Transverse colon (tissue), 4 donors: ENCODE measurements at places on chromosomes 2 and 18. TPM values are rescaled to one million over a fixed set of nuclear protein-coding genes. Genes with fewer than 3 reads are reported as not detected.
A peak's percentile ranks its signal among the peaks of the same experiment; 100 is the strongest.

- no peak for DNase-seq
Observed at GRCh38 chr2:41540272-41540998, 507.4 kb upstream of the PKDCC start.

DNA sequence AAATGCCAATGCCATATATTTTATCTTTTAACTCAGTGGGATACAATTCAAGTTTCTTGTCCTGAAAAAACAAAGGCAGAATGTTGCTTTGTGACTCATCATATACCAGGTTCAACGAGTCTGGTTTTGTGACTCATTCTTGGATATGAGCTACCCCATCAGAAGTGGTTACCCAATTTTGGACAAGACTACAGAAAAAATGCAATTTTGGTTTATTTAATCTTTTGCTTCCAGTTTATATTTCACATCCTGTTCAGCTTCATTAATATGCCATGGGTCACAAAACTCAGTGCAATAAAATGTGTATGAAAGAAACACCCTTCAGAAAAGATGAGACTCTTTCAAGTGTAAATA is 25.0 kb downstream of the FN1 start:
- DNase-seq: no peak

DNA sequence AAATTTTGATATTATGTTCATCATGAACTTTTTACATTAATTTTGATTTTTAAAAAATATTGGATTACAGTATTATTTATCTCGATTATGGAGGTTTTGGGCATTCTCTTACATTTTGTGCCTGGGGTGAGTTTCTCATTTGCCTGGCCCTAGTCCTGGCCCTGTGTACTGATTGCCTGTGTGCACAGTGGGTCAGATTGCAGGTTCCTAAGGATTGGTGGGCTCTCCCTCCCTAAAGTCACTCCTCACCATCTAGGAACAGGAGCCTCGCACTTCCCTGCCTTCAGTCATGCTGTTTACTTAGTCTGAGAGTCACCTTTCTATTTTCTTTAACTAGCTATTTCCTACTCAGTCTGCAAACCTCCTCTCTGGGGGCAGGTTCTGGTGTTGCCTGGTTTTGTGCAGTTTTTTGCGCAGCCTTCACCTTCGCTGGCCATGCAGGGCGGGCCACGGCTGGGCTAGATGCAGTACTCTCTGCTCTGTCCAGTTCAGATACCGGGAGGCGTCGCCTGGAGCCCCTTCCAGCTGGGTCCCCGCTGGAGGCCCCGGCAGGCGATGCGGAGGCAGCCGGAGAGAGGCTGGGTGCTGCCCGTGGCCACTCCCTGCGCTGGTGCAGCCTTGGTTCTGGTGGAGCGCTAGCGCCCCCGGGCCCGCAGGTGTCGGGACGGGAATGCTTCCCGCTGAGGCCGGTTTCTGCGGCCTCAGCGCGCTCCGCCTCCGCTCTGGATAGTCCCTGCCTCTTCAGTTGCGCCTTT is 23.3 kb upstream of the MC5R start:
- peak; percentile 79 for DNase-seq

ATP6V1B1 gene
- total RNA-seq: not detected

DNA sequence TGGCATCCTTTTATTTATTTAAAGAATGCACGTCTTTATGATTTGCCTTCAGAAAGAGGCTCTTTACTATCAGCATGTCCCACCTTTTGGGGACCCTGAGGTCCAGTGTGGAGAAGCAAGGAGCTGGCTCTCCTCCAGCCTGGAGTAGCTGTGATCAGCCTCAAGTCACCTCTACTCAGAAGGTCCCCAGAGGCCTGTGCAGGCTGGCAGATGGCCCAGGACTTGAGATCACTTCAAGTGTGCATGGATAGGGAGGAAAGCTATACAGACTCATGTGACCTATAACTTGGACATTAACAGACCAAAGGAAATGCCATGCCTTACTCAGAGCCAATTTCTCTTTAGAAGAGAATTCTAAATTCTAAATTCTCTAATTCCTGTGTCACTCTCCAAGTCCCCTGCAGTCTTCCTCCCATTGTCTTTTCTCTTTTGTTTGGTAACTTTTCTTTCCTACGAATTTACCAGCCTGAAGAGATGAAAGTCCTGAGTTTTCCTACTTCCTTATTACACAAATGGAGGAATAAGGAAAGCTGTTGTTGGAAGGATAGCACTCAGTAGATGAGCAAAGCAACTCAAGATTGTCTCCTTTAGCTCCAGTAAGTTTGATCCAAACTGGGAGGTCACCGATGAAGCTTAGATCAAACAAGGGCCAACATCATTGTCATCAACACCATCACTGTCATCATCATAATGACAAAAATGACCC is 163.9 kb downstream of the GFPT1 start:
- peak; percentile 30 for DNase-seq

DNA sequence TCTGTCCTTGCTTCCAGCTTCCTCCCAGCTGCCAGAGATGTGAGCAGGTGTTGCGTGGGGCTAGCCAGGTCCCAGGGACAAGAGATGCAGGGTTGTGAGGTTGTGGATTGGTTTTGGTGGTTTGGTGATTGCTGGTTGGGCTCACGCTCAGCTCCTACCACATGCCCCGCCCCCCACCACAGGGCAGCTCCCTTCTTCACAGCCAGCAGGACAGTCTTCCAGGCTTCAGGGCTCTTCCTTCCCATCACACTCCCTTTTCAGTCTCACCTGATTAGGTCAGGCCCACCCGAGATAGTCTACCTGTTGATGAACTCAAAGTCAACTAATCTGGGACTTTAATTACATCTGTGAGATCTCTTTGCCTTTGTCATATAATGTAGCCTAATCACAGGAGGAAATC is 52.0 kb upstream of the GLI2 start:
- no peak for DNase-seq

GRCh38 chr2:60849187-60849586 is 32.2 kb upstream of the REL start:
- no peak for DNase-seq

MDH1B gene
- not detected for total RNA-seq

DNA sequence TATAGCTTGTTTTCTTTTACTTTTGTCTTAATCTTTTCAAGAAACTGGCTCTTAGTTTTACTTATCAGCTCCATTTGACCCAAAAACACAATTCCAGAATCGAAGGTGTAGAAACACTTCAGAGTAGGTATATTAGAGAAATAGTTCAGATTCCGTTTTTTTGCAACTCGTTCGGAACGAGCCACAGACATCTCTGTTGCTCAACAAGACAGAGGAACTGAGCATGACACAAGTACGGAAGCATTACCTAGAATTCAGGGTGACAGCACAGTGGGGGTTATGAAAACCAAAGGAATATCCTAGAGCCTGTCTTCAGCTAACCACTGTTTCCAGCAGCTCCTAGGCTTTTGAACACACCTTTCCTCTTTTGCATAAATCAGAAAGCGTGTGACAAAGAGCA is 5.0 kb downstream of the HRH4 start:
- DNase-seq: no peak

DNA sequence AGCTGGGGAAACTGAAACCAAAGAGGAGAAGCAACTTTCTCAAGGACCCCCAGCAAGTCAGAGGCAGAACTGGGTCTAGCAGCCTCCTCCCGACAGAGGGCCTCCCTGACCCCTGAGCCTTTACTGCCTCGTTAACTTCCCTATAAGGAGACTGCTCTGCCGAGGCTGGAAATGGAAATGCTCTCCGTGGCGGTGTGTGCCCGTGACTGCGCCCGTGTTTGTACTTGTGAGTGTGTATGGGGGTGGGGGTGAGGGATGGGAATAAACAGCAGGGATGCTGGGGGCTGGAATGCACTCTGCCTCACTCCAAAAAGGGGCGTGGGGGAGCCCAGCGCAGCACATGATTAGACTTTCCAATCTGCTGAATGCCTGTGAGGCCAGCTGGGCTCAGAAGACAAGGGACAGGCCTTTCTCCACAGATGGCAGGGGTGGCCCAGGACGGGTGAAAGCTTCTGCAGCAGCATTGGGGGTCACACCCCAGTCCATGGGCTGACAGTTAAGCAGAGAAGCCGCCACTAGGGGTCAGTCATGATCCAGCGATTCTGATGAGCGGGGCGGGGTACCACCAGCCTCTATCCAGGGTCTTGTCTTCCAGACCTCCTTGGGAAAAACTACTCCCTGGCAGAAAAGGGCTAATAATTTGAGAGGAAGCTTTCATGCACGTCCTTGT is 26.8 kb downstream of the MPHOSPH10 start:
- peak; percentile 59 for DNase-seq

- no peak for DNase-seq
Observed at GRCh38 chr2:148794558-148794957, 80.5 kb upstream of the KIF5C start.

DNA sequence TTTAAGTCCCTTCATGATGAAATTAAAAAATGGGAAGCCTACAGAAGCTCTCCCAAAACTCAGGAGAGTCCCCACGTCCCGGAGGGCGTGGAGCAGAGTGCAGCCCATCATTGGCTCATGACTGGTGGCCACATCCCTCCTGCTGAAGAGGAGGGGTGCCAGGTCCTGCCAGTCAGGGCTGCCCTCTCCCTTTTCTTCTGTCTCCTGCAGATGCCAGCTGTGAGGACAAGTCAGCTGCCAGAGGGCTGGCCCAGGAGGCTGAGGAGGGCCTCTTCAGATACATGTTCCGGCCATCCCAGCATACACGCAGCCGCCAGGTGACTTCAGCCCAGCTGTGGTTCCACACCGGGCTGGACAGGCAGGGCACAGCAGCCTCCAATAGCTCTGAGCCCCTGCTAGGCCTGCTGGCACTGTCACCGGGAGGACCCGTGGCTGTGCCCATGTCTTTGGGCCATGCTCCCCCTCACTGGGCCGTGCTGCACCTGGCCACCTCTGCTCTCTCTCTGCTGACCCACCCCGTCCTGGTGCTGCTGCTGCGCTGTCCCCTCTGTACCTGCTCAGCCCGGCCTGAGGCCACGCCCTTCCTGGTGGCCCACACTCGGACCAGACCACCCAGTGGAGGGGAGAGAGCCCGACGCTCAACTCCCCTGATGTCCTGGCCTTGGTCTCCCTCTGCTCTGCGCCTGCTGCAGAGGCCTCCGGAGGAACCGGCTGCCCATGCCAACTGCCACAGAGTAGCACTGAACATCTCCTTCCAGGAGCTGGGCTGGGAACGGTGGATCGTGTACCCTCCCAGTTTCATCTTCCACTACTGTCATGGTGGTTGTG is 2.6 kb downstream of the INHA start:
- no peak for DNase-seq

LAMA1 gene
- total RNA-seq: 0.48 TPM
